ENCODE measurements at places on chromosomes 4 and X. TPM values are rescaled to one million over a fixed set of nuclear protein-coding genes. Genes with fewer than 3 reads are reported as not detected.
A peak's percentile ranks its signal among the peaks of the same experiment; 100 is the strongest.

DNA sequence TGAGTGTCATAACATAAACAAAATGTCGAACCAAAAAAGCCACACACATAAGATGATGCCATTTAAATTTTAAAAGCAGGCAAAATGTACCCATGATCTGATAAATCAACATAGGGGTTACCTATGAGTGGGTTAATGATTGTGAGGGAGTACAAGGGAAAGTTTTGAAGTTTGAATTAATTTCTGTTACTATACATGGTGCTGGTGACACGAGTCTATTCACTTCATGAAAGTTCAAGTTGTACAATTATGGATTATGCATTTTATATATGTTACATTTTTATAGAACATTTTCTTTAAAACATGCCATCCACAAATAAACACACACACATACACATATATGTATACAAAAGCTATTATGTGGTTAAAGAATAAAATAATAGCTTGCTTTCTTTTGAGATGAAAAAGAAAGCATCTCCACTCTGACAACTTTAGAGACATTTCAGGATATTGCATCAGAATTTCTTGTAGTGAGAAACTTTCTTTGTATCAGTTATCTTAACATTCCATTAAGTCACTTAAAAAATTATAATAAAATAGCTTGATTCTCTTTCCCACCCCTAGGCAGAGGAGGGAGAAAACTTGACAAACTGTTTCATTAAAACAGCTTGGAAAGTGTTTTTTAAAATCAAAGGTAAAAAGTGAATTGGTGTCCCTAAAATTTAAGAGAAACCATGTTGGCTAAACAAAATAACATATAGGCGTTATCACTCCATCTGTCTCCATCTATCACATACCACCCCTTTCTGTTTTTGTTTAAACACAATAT lies 891.8 kb upstream of the NDST4 start:
- H3K27me3 ChIP-seq, result no peaks in the 10 kb centered on the region
- no peak overlapping the region for H3K4me3 ChIP-seq
- no peaks in the 10 kb centered on the region for H3K36me3 ChIP-seq
- DNase-seq, result no peak

DNA sequence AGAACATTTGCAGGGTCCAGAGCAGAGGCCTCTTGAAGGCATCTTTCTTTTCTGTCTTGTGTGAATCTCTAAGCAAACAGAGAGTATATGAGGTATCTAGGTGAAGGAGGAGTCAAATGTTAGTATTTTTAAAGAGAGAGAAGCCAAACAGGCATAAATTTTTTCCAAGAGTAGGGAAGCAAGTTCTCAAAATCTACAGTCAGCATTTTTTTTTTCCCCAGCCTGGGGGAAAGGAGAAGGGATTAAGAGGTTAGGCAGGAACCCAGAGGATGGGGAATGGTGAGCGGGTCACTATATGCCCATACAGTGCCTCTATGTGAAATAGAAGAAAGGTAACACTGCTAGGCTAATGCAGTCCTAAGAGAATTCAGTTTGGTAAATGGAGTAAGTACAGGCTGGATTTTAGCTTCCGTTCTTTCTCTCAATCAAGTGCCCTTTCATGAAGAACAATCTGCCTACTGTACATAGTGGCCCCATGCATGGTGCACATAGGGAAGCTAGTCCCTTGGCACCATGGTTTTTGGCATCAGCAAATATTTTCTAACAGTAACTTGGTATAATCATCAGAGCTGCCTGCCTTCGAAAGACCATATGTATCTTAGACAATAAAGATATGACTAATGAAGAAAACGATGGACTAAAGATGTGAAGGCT lies 163.1 kb upstream of the MAB21L2 start:
- H3K4me1 ChIP-seq, result peaks cover 2% of the 10 kb centered on the region
- no peaks in the 10 kb centered on the region for H3K27me3 ChIP-seq
- H3K4me3 ChIP-seq, result no peak overlapping the region

GRCh38 chr4:180057891-180058671 lies 2185.1 kb upstream of the TENM3 start:
- H3K4me3 ChIP-seq, result peak overlapping the region; percentile 82
- peak overlapping the region; percentile 92 for H3K27ac ChIP-seq
- no peaks in the 10 kb centered on the region for H3K36me3 ChIP-seq
- peak; percentile 40 for DNase-seq

- DNase-seq, result no peak
- H3K4me1 ChIP-seq, result no peaks in the 10 kb centered on the region
- H3K27me3 ChIP-seq, result peaks cover 39% of the 10 kb centered on the region
- H3K36me3 ChIP-seq, result no peaks in the 10 kb centered on the region
- H3K4me3 ChIP-seq, result peak overlapping the region; percentile 11
These were observed 105.8 kb downstream of the FAM53A start for GRCh38 chr4:1578251-1578773.

DNA sequence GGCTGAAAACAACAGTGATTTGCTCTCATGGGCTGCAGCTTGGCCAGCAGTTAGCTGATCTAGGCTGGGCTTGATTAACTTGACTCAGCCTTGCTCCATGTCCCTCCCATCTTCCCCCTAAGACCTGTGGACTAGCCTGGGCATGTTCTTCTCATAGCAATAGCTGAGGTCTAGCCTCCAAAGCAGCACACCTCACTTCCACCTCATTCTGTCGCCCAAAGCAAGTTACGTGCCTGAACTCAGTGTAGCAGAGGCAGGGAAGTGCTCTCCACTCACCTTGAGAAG lies 62.2 kb downstream of the EVC start:
- DNase-seq, result no peak
- no peaks in the 10 kb centered on the region for H3K4me1 ChIP-seq
- no peak overlapping the region for H3K4me3 ChIP-seq
- H3K36me3 ChIP-seq, result peaks cover 53% of the 10 kb centered on the region

DNA sequence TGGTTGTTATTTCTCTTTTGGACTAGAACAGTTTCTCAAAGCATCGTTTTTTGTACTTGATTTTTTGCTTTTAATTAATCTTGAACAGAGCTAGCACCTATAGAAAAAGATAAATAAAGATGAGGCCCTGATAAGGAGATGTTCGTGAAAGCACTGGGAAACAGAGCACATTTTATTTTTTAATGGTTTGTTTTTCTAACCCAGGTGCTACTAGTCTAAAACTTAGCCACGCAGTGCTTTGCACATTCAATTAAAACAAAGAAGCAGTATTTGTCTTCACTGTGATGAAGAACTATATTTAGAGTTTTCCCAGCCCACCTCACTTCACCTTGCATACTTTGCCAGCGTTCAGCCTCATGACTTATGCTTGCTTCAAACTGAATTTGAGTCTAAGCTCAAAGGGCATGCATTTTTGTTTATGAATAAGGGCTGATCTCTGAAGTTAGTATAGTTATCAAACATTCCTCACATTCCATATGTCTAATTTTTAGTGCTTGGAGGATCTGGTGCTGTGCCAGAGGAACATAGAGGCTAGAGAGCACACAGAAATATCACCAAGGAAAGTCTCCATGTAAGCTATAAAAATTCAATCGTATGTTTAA lies 76.7 kb downstream of the WWC2 start:
- no peaks in the 10 kb centered on the region for H3K27me3 ChIP-seq
- H3K4me3 ChIP-seq, result no peak overlapping the region
- H3K4me1 ChIP-seq, result peaks cover 43% of the 10 kb centered on the region
- no peak for DNase-seq
- H3K36me3 ChIP-seq, result no peaks in the 10 kb centered on the region

DNA sequence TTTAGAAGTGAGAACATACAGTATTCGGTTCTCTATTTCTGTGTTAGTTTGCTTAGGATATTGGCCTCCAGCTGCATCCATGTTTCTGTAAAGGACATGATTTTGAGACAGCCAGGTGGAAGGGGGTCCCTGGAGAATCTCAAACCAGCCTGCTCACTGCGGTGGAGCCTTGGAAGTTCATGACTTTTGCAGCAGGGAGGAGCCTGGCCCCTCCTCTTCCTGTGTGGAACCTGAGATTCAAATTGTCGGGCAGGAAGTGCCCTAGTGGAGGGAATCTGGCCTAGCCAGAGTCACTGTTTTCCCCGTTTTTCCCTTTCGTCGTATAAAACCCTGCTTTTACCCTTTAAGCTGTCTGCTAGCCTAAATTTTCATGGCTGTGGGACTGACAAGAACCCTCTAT lies 762.6 kb downstream of the PCDH18 start:
- H3K4me1 ChIP-seq, result no peaks in the 10 kb centered on the region
- no peak overlapping the region for H3K27ac ChIP-seq
- no peaks in the 10 kb centered on the region for H3K27me3 ChIP-seq
- no peaks in the 10 kb centered on the region for H3K36me3 ChIP-seq
- H3K4me3 ChIP-seq, result no peak overlapping the region

GRCh38 chr4:1172228-1172851 lies at the start of gene SPON2:
SPON2 (minus strand) TSS chr4:1172583.
- H3K27me3 ChIP-seq, result peaks cover 48% of the 10 kb centered on the region
- H3K27ac ChIP-seq, result no peak within 1 kb of the TSS
- no peaks in the 10 kb centered on the region for H3K36me3 ChIP-seq
- DNase-seq, result no peak
- peak within 1 kb of the TSS; percentile 24 for H3K4me3 ChIP-seq
- H3K4me1 ChIP-seq, result peaks cover 9% of the 10 kb centered on the region

DNA sequence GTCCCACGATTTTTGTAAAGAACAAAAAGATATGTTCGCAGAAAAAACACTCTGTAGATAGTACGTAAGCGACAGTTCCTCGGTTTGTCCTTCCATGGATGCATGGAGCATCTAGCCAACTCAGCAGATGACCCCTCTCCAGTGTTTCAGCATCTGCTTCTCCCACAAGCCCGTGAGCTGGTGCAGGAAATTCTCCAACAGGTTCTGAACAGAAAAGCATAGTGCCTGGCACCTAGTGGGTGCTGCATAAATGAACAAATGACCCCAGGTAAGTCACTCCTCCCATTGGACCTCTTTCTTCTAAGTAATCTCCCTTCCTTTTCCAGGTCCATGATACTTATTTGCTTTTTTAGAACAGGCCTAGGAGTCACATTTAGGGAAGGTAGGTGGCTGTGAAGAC lies 966 bp upstream of the KIAA0232 start:
- H3K27ac ChIP-seq, result peak overlapping the region; percentile 90
- DNase-seq, result no peak
- H3K4me1 ChIP-seq, result peaks cover 26% of the 10 kb centered on the region
- H3K36me3 ChIP-seq, result no peaks in the 10 kb centered on the region

- no peak overlapping the region for H3K27ac ChIP-seq
- H3K36me3 ChIP-seq, result no peaks in the 10 kb centered on the region
- H3K27me3 ChIP-seq, result no peaks in the 10 kb centered on the region
- H3K4me3 ChIP-seq, result no peak overlapping the region
These were observed 773.4 kb upstream of the INTU start for GRCh38 chr4:126859314-126859713.

DNA sequence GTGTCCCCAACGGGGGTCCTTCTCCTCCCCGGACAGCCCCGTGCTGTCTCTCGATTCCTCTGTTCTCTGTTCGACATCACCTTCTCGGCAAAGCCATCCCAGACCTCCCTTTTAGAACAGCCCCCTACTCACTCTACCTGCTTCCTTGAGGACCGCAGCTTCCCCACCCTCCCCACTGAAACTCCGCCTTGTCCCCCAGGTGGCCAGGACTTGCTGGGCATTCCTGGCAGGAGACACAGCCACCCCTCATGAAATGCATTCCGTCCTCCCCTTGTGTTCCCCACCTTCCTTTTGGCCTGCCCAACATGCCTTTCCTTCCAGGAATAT lies 34.8 kb upstream of the GPR78 start:
- no peak overlapping the region for H3K27ac ChIP-seq
- peaks cover 2% of the 10 kb centered on the region for H3K4me1 ChIP-seq
- no peak for DNase-seq
- no peaks in the 10 kb centered on the region for H3K36me3 ChIP-seq

- peak overlapping the region; percentile 90 for H3K27ac ChIP-seq
- H3K36me3 ChIP-seq, result peaks cover 4% of the 10 kb centered on the region
- DNase-seq, result no peak
- H3K27me3 ChIP-seq, result no peaks in the 10 kb centered on the region
- H3K4me3 ChIP-seq, result no peak overlapping the region
These were observed 75.1 kb downstream of the BANK1 start for GRCh38 chr4:101865501-101866062.

DNA sequence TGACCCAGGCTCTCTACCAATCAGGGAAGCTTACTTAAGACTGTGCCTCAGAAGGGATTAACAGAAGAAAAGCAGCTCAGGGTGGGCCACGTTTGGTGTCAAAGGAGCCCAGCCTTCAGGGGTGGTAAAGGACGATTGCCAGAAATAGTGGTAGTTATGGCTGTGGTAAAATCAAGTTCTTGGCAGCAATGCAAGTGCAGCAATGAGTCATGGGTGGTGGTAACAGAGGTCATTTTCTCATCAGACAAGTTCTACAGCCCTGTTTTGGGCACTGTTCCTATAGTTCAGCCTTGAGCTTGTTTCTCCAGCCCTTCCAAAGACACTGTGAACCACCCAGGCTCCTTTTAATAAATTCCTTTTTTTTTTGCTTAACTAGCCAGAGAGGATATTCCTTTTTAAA lies 120.3 kb downstream of the EFHC2 start:
- H3K4me3 ChIP-seq, result no peak overlapping the region
- H3K36me3 ChIP-seq, result peaks cover 1% of the 10 kb centered on the region
- no peaks in the 10 kb centered on the region for H3K27me3 ChIP-seq

DNA sequence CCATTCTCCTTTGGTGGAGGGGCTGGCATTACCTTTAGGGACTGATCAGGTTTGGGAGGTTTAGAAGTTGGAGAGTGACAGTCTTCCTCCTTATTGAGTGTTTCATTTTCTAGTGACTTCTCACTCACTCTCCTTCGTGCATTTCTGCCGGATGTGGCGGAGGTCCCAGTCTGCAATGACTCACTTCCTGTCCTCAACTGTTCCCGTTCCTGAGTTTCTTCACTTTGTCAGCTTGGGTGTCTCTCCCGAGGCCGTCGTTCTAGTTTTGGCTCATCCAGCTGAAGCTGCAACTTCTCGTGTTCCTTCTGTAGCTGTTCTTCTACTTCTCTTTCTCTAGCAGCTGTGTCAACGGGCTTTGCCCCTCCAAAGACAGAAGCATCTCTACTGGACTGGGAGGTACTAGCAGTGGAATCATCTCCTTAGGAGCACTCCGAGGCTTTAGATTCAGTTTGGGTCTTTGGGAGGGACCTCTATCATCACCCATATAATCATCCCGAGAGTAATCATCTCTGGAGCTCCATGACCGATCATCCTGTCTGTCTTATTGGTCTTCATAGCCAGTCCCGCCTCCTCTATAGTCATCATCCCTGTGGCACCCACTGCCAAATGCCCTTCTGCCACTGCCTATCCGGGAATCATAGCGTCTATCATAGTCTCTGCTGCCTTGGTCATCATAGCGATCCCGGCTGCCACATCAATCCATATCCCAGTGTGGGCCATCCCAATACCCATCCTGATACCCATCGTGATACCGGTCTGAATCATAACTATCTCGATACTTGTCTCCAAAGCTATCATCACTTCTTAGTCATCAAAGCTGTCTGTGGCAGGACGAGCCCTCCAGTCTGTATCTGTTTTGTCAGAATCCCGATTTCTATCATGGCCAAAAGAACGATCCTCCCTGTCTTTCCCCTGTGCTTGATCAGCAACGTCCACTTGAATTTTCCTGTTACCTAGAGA lies 35.3 kb upstream of the VSIG4 start:
- H3K27ac ChIP-seq, result no peak overlapping the region
- H3K27me3 ChIP-seq, result no peaks in the 10 kb centered on the region
- DNase-seq, result no peak

PDLIM5 gene
- total RNA-seq, result 67.9 TPM

STOX2 gene
- 23.8 TPM for total RNA-seq

TLR10 gene
- 1.7 TPM for total RNA-seq

UGT2B10 gene
- not detected for total RNA-seq

LEF1 gene
- 2.1 TPM for total RNA-seq

Measured in progenitor cell of endocrine pancreas (in vitro differentiated cells).